T-cell (primary cell): ENCODE measurements at places on chromosomes 16 and 17.

DNA sequence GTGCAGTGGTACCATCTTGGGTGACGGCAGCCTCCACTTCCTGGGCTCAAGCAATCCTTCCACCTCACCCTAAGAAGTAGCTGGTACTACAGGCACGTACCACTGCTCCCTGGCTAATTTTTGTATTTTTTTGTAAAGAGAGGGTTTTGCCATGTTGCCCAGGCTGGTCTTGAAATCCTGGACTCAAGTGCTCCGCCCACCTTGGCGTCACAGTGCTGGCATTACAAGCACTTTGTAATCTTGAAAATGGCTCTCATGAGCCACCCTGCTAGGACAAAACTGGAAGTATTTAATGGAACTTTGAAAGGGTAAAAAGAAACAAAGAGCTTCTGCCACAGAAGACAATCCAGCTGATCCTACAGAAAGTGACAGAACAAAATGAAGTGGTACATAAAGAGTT lies 9.2 kb downstream of the SUMO2 start:
- no peak for DNase-seq

DNA sequence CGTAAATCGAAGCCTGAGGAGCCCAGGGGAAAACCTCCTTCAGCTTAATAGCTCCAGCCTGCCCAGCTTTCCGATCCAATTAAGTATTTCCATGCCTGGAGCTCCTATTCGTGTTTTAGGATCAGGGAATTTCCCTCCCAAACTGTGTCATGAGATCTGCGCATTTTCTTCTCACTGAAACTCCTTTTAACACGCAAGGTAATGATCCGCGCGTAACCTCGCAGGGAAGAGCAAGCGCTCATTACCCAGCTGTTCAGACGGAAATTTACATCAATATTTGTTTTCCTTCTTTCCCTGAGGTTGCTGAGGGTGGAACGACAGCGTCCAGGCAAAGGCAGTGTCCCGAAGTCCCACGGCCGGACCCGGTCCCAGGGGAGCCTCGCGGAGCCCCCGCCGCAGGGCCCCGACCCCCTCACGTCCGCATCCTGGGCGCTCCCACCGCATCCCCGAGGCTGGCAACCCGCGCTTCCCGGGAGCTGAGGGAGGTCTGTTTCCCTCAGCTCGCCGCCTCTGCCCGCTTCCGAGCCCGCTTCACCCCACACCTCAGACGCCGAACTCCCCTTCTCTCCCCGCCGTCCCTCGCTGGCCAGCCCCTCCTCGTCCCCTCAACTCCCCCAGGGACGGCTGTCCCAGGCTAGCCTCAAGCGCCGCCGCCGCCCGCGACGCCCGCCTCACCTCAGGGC lies 415 bp downstream of the ABCA5 start:
- DNase-seq: no peak

DNA sequence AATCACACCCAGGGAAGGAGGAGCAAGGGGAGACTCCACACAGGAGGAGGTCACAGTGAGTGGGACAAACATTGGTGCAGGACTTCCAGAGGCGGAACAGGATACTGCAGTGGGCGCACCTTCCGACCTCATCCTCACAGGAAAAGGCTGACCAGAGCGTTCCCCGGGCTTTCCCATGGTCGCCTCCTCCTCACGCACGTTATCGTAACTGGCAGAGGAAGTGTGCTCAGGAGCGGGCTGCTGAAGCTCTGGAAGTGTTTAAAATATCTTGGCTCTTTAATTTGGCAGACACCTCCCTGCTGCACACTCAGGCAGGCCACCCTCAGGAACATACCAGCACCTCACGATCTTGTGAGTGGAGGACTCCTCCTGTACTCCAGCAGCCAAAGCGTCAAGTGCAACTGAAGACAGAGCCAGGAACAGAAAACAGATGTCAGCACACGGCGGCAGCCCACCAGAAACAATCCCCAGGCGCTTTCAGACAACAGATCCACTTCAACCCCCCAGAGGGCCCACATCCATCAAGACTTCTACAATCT lies 17.5 kb downstream of the FANCA start:
- no peak for DNase-seq

DNA sequence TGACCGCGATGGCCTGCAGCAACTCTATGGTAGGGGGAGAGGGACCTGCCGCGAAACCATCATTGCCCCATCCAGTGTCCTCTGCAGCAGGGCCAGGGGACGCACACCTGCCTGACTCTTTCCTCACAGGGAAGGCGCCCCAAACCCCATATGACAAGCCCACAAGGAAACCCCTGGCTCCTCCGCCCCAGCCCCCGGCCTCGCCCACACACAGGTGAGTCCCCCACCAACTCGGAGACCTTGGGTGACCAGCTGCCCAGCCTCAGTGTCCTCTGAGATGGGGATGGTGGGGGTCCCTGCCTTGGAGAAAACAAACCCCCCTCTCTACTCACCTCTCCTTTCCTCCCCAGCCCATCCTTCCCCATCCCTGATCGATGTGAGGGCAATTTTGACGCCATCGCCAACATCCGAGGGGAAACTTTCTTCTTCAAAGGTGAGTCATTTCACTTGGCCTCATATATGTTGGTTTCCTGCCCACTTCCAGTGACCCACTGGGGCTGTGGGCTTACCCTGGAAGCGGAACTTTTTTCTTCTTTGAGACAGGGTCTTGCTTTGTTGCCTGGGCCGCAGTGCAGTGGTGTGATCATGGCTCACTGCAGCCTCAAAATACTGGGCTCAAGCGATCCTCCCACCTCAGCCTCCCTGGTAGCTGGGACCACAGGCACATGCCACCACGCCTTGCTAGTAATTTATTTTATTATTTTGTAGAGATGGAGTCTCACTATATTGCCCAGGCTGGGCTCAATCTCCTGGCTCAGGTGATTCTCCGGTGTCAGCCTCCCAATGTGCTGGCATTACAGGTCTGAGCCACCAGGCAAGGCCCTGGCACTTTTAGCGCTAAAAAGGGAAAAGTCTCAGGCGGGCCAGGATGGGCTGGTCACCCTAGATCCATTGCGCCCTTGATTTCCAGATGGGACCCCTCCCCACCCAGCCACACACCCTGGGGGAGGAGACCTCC lies 8.0 kb upstream of the IL32 start:
- no peak for DNase-seq

- no peak for DNase-seq
Observed at GRCh38 chr16:50595859-50596258, 47.7 kb downstream of the NKD1 start.

DNA sequence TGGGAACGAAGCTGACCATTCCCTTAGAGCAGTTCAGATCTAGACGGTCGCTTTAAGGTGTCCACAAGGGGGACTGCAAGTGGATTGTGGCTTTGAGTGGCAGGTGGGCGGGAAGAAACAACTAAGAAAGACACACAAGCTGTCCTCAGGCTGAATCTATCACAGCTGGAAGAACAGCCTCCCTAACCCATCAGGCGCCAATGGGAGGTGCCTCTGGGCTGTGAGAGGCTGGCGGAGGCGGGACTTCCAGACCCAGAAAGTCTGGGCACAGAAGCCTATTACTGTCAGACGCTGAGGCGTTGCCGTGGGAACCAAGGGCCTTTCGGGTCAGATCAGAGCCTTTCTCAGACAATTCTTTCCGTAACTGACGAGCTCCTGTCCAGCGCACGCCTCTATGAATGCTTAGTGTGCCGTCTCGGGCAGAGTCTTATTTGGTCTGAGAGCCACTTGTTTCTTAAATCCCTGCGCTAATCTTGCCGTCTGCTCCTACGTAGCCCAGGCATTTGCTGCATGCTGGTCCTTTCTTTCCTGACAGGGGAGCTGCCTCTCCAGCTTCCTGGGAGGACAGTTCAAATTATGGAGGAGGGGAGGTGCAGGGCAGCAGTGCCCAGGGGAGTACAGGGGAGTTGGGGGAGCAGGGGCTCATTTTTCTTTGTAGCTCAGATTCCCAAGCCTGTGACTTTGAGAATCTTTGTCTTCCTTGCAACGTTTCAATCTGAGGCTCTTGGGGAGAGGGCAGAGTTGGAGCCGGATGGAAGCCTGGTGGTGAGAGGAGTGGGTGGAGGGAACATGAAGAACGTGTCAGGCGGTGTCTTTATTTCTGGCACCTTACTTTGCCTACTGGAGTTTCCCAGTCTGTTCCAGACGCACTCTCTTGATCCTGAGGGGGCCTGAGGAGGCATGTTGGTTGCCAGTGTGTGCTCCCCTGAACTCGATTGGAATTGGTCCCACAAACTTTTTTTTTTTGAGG lies 618.7 kb downstream of the KCNJ18 start:
- DNase-seq: no peak

- no peak for DNase-seq
Observed at GRCh38 chr17:81329927-81330883, 35.1 kb upstream of the SLC38A10 start.

DNA sequence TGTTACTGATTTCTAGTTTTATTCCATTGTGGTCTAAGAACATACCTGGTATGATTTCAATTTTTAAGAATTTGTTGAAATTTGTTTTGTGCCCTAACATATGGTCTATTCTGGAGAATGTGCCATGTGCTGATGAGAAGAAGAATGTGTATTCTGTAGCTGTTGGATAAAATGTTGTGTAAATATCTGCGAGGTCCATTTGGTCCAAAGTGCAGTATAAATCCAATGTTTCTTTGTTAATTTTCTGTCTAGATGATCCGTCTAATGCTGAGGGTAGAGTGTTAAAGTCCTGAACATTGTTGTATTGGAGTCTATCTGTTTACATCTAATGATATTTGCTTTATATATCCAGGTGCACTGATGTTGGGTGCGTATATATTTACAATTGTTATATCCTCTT lies 9.9 kb downstream of the ACSM3 start:
- no peak for DNase-seq

GRCh38 chr17:36460265-36460937 lies 26.1 kb upstream of the ZNHIT3 start:
- no peak for DNase-seq

DNA sequence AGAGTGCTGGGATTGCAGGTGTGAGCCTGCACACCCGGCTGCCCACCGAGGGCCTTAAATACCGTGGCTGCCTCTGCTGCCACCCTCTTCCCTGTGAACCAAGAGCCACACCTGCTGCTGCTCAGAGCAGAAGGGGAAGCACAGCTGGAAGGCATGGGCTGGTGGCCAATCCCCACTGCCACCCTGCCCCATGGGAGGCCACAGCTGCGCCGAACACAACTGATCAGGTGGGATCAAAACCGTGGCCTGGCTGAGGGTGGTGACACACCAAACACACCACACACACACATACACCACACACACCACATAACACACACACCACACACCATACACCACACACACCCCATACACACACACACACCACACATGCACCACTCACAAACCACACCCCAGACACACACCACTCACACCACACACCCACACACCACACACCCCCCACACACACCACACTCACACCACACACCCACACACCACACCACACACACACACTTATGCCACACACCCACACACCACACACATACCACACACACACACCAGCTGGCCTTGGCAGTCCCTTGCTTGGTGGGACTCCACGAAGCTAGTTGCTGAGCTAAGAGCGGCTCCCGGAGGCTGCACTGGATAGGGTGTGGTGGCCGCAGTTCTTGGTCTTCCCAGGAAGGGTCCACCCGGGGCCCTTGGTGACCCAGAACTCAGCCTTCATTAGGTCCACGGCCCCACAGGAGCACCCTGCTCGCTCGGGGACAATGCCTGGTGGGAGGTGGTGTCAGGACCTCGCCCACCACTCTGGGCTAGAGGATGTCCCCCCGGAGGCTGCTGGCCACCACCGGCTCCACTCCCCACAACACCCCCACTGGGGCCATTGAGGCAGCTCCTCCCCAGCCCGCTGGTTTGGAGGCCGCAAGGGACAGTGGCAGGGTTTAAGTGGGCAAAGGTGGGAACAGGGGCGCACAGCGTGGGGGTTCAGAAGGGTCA lies 14.9 kb downstream of the CEP131 start:
- no peak for DNase-seq

DNA sequence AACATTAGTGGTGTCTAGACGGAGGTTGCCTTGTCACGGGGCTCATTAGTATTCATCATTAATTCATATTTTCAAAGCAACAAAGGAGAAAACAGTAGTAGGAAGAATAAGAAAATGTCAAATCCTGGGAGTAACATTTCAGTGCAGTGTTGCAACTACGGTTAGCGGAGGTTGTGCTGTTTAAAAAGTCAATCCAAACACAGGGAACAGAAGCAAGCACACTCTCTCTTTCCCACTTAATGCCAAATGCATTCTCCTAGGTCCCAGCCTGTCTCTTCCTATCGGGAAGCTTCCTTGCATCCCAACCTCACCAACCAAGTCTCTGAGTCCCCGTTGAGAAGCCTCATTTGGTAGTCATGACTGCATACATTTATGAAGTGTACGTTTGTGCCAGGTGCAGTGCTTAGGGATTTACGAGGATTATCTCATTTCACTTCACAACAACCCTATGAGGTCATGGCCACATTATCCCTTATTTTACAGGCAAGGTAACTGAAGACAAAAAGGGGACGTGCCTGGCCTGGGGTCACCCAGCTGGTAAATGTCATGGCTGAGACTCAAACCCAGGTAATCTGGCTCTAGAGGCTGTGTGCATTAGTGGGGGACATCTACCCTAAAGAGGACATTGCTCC lies 283.6 kb upstream of the SALL1 start:
- no peak for DNase-seq

DNA sequence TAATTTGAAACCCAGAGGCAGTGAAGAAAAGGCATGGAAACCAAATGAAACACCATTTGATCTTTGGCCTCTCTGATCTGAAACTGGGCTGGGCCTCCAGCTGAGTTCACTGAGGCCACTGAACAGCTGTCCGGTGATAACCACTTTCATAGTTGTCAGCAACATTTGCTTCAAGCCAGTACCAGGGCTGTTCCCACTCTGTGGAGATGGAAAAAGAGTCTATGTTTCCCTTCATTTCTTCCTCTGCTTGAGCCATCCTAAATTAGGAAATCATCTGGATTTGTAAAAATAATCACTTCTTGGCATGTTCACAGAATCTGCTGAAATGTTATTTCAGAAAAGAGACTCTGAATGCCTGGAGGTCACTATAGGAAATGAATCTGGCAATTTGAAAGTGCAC lies 119.3 kb downstream of the STX8 start:
- no peak for DNase-seq

GRCh38 chr17:62091804-62092203 lies 26.7 kb upstream of the MED13 start:
- DNase-seq: no peak

DNA sequence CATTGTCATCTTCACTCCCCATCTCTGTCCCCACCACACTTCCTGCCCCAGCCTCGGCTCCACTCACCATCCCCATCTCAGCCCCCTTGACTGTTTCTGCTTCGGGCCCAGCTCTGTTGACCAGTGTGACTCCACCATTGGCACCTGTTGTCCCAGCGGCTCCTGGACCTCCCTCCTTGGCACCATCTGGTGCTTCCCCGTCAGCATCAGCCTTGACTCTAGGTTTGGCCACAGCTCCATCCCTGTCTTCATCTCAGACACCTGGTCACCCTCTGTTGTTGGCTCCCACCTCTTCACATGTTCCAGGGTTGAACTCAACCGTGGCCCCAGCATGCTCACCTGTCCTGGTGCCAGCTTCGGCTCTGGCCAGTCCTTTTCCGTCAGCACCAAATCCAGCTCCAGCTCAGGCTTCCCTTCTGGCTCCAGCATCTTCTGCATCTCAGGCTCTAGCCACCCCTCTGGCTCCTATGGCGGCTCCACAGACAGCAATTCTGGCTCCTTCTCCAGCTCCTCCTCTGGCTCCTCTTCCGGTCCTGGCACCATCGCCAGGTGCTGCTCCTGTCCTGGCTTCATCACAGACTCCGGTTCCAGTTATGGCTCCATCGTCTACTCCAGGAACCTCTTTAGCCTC lies 24.4 kb upstream of the PHKG2 start:
- no peak for DNase-seq

- no peak for DNase-seq
Observed at GRCh38 chr16:7746941-7747340, 414.3 kb downstream of the RBFOX1 start.

- DNase-seq: peak; percentile 56
Observed at GRCh38 chr16:11556945-11557720, 29.6 kb downstream of the LITAF start.

GRCh38 chr16:30533748-30534367 lies 800 bp downstream of the ZNF747 start:
- DNase-seq: no peak
